Kidney epithelial cell (primary cell): ENCODE measurements at places on chromosomes 1 and 21.

DNA sequence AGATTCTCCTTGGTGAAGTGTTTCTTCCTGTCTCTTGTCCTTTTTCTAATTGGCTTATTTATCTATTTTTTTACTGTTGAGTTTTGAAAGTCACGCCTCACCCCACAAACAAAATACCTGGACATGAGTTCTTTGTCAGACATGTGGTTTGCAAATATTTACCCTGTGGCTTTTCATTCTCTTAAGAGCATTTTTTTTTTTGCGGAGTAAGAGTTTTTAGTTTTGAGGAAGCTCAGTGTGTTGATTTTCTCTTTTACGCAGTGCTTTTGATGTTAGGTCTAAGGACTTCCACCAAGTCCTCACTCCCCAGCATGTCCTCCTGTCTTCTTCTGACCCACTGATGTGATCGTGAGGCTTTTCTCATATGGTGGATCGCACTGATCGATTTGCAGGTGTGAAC lies 7.6 kb downstream of the DFFB start:
- no peak for DNase-seq

DNA sequence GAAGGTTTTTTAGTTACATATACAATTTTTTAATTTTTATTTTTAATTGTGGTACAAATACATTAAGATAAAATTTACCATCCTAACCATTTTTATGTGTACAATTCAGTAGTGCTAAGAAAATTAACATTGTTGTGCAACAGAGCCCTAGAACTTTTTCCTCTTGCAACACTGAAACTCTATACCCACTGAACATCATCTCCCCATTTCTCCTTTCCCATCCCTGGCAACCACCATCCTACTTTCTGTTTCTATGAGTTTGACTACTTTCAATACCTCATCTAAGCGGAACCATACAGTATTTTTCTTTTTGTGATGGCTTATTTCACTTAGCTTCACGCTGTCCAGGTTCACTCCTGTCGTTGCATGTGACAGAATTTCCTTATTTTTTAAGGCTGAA lies 54.1 kb downstream of the PALMD start:
- DNase-seq = no peak

DNA sequence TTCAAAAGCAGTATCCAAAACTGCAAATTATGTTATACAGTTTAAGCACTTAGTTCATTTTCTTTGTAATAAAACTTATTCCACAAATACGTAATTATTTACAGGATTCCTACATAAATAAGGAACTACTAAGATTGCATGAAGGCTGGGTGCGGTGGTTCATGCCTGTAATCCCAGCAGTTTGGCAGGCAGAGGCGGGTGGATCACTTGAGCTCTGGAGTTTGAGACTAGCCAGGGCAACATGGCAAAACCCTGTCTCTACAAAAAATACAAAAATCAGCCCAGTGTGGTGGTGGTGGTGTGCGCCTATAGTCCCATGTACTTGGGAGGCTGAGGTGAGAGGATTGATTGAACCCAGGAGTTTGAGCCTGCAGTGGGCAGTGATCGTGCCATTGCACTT lies 69.3 kb downstream of the POU2F1 start:
- no peak for DNase-seq

GRCh38 chr1:93665015-93665414 lies 16.6 kb downstream of the BCAR3 start:
- no peak for DNase-seq

GRCh38 chr1:35717911-35718476 lies 690 bp downstream of the C1orf216 start:
- no peak for DNase-seq

DNA sequence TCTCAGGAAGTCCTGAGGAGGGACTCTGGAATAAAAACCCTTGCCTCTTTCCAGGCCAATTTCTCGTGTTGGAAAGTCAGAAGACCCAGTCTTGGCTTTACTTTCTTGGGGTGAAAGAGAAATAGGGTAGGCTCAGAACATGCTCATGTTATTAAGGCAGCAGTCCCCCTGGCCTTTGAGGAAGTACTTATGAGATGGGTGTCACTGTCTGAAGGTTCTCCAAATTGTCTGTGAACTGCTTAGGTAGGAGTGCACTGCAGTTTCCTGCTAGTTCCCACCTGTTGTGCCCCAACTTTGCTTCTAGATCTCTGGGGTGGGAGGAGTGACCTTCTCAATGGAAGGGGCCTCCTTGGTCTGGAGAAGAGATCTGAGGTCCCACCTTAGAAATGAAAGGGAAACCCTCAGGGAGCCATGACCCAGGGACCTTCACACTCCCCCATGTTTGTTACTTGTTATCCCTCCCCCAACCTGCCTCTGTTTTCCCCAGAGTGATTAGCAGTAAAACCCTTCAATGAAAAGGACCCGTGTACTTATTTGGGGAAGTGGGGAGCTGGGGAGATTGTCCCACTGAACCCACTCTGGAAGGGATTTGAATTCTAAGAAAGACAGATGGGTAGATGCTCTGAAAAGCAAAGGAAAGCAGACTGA lies 5.7 kb downstream of the ZNF691 start:
- DNase-seq = no peak

DNA sequence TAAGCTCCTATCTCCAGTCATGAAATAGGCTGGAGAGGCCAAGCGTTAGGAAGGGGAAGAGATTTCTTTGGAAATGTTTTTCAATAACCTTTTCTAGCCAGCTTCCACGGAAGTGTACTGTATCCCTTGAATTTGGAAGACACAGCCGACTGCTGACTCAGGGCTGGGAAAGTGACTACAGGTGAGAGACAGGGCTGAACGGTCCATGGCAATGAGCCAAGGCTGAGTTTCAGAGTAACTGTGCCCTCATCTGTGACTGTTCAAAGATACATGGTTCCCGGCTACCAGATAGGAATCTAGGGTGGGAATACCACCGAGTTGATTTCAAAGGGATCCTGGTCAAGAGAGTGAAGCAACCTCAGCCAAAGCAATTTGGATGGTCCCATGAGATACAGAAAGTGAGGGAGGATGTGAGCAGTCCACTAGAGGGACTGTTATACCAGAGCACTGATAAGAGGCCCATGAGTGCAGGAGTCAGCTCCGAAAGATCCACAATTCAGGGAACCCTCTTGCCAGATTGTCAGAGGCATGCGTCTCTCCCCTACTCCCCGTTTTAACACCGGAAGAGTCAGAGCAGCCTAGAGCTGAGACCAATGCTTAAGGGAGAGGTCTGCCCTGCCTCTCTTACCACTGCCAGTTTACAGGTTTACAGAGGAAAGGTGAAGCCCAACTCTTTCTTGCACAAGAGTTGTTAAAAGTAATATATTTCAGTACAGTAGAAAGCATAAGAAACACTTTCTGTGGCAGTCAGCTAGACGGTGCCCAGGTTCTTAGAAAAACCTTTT lies 3.2 kb upstream of the KRTAP19-8 start:
- DNase-seq = no peak

GRCh38 chr1:42461196-42461595 lies 1.9 kb upstream of the CCDC30 start:
- DNase-seq = no peak

DNA sequence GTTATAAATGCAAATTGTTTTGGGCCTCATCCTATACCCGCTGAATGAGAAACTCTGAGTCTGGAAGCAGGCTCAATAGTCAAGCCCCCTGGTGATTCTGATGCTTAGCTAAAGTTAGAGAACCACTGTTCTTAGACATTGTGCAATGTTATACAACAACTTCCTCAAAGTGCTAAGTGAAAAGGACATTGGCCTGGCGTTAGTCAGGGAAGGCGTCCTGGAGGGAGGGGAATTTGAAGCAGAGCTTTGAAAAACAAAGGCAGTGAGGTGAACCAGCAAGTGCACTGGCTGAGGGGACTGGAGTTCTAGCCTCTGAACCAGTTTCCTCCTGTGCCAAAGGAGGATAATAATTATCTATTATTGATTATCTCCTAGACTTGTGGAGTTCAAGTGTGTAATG lies 5.1 kb downstream of the CD1D start:
- DNase-seq = no peak

- DNase-seq = no peak
Observed at GRCh38 chr1:117793413-117793812, 136.0 kb downstream of the GDAP2 start.

DNA sequence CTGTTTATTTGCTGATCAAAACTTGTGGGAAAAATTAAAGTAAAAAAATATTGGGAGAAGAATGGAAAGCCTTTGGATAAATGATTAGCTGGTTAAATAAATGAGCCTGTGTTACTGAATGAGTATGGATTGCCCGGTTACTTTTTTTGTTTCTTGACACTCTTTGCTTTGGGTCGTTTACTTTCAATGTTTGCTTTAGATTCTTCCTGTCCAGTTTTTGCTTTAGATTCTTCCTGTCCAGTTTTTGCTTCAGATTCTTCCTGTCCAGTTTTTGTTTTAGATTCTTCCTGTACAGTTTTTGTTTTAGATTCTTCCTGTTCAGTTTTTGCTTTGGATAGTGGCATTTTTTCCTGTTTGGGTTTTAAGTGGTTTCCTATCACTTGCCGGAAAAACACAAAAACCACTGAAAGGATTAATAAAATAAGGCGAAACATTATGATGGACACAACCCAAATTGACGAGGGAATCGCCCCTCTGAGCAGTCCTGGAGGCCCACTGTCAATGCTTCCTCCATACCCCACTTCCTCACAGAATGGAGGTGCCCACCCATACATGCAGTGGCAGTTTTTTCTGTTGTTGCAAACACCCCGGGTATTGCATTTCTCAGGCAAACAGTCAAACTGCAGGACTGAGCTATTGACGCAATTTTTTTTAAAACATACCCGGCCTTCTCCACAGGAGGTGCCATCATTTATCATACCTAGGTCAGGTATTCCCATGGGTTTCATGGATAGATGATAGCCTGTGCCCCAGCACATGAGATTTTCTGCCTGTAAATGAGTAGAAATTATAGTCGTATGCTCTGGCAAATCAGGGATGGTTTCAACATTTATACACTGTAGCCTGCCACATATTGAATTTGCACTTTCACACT lies 2.3 kb downstream of the ADAM30 start:
- no peak for DNase-seq

DNA sequence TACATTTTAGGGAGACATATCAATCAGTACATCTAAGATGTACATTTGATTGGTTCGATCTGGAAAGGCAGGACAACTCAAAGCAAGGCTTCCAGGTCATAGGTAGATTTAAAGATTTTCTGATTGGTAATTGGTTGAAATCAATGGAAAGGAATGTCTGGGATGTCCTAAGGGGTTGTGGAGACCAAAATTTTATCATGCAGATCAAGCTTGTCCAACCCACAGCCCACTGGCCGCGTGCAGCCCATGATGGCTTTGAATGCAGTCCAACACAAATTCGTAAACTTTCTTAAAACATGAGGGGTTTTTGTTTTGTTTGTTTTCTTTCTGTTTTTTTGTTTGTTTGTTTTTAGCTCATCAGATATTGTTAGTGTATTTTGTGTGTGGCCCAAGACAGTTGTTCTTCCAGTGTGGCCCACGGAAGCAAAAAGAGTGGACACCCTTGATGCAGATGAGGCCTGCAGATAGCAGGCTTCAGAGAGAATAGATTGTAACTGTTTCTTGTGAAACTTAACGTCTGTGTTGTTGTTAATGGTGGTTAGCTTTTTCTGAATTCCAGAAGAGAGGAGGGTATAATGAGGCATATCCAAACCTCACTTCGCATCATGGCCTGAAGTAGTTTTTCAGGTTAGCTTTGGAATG lies 3.1 kb downstream of the IFNAR1 start:
- no peak for DNase-seq

DNA sequence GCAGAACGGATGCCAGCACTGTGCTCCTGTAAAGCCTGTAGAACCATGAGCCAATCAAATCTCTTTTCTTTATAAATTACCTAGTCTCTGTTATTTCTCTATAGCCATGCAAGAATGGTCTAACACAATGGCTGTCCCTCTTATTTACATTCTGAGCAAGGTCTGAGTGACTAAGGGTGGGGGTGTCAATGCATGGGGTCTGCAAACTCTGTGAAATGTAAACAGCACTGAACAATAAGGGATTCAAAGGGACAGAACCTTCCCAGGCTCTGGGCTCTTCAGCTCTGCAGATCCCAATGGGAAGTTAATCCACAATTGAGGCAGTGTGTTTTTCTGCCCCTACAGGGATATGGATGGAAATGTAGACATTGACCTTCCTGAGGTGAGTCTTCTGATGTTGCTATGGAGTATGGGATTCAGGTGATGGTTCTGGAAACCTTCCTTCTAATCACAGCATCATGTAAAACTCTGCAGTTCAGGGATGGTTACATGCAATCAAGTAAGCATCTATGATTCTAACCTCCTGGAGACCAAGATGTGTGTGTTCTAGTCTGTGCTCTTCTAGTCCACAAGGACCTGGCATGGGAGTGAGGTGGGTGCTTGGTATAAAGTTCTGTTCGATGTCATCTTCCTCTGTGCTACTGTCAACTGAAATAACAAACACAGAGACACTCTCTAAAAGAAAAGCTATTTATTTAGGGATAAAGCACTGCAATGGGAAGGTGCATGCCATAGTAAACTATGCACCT lies 38.6 kb downstream of the CAPN9 start:
- no peak for DNase-seq

DNA sequence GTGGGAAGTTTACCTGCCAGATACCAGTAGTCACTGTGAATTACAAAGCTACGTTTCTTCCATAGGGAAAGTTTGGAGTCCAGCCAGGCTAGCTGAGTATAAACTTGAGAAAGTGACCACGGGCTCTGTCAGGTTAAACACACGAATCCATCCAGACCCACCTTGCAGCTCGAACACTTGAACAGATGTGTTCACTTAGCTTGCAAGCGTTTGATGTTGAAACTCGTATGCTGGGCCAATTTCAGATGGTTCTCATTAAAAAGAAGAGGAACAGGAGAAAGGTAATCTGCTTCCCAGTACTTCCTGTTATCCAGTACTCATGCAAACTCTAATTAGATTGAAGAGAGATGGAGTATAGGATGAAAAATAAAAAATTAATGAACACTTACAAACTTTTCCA lies 636.4 kb downstream of the SMYD3 start:
- no peak for DNase-seq

GRCh38 chr1:17485281-17485680 lies 45.8 kb upstream of the RCC2 start:
- no peak for DNase-seq

GRCh38 chr1:42930178-42931107 lies 28.2 kb downstream of the SLC2A1 start:
- no peak for DNase-seq

- no peak for DNase-seq
Observed at GRCh38 chr1:47712596-47713299, 274.9 kb downstream of the FOXD2 start.

- no peak for DNase-seq
Observed at GRCh38 chr1:47854552-47855144, 142.5 kb downstream of the TRABD2B start.

DNA sequence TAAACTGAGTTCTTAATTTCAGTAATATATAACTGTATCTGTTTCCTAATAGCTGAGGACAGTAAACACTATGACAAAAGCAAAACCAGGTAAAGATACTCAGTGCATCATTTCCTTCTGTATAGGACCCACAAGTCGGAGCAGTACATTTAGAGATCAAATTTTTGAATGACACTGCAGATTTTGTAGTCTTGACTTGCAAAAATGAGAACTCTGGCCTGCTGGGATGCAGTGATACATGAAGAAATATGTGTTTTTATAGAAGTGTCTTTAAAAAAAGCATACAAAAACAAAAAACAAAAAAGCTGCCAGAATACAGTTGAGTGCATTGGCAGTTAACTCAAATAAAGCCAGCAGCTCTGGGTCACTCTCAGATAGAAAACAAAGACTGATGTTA lies 19.0 kb downstream of the GART start:
- no peak for DNase-seq

GRCh38 chr1:235935235-235936225 lies 68.8 kb upstream of the LYST start:
- DNase-seq = no peak

GRCh38 chr1:9985001-9985400 lies 12.0 kb upstream of the RBP7 start:
- DNase-seq = no peak

GRCh38 chr1:155940482-155940992 lies 901 bp upstream of the RXFP4 start:
- DNase-seq = no peak
